NCI-H2029 treated with DMSO at 0.1 percent for 48 hours (cell line): ENCODE measurements at places on chromosomes 2 and 18.

GRCh38 chr2:85534099-85534498, 4.9 kb upstream of the MAT2A start:
- DNase-seq = no peak

DNA sequence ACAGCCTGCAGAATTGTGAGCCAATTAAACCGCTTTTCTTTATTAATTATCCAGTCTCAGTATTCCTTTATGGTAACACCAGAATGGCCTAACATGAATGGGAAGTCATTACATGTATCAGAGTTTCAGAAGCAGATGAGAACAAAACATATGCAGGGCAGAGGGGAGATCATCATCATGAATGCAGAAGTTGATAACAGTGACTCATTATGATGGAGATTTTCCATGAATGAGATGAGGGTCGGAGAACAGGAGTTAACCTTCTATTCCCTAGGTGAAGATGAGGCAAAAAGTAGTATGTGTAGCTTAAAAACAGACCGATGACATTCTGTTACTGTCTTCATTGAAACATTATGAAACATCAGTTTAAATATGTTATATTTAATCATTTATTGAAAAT, 59.5 kb upstream of the PPM1B start:
- DNase-seq = no peak

- DNase-seq = no peak
These were observed 112.1 kb downstream of the NFATC1 start for GRCh38 chr18:79507546-79508480.

DNA sequence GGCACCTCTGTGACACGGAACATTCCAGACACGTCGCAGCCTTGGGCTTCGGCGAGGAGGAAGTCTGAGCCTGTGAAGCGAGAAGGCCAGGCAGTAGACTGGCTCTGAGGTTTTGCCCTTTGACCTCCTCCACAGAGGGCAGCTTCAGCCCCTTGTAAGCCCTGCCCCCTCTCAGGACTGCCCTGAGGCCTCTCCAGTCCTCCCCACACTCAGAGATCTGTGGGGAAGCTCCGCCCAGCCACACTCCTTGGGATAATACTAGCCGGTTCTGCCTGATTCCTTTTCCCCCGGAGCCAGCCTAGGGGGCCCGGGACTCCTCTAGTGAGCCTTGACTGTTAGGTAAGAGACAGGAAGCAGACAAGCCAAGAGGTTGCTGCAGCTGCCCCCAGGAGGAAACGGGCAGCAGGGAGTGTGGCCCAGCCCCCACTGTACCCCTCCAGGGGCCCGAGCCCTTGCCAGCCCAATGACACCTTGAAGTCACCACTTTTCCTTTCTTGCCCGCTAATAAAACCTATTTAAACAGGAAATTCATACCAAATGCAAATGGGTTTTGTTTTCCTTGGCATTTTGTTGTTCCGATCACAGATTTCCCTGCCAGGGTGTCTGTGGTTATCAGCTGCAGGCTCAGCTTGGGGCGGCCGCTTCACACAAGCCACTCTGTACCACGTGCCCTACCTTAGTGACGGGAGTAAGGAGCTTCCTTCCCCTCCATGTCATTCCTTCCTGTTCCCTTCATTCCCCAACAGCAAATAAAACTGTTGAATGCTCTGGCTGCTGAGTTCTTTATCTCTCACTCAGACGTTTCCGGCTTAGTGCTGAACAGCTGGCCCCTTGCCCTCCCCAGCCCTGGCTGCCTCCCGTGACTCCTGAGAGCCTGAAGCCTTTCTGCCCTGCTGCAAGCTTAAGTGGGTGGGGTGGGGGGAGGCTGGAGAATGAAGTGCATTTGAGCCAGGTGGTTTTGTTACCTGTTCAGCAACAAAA, 124.7 kb downstream of the CABLES1 start:
- peak; percentile 84 for DNase-seq

DNA sequence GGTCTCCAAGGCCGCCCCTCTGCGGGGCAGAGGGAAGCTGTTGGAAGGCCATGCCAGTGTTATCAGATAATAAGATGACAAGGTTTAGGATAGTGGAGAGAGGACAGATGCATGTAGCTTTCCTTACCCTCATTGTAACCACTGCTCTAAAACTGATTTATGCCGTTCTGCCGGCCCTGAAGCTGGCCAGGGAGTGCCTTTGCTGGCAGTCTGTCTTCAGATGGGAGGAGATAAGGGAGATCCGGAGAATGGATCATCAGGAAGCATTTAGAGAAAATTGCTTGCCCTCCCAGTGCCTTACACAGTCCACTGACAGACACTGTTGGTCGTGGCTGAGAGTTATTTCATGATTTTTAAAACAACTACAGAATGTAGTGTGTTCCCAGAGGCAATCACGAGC, 35.4 kb upstream of the MYO3B start:
- no peak for DNase-seq

- DNase-seq = no peak
These were observed 28.7 kb downstream of the SH2D6 start for GRCh38 chr2:85447222-85447585.
